ENCODE measurements at places on chromosomes 7 and 10. TPM values are rescaled to one million over a fixed set of nuclear protein-coding genes. Genes with fewer than 3 reads are reported as not detected.

The NKX2-3 gene
- total RNA-seq, result not detected

DNA sequence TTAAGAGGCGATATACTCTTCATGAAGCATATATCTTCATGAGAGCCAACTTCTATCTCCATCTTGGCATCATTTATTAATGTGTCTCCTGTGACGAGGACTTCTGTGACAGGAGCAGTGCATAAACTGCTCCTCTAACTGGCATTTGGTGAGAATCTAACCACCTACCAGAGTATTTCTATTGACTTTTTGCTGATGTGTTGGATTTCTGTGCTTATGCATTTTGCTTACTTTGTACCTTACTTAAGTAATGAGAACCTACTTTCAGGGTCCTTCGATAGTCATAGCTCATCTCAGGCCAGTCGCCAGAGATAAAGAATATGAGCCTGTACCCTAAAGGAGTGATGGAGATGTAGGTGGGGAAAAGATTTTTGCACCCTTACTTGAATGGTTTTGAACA, 265.7 kb downstream of the SUGCT start:
- no peak for DNase-seq

DNA sequence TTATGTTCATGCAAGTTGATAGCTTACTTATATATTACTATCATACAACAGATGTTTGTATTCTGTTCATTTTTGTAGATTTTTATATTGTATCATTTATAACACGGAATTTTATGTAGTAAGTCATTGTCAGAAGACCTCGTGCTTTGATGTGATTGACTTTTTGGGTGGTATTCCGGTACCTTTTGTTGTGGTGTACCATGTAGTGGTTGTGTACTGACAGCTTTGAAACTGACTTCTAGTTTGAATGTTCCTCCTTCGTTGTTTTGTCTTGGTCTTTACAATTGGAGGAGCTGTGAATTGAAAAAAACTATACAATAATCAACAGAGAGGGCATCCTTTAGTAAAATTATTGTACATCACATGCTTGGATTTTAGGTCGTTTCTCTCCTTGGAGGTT, 61.5 kb downstream of the WAC start:
- no peak for DNase-seq

DNA sequence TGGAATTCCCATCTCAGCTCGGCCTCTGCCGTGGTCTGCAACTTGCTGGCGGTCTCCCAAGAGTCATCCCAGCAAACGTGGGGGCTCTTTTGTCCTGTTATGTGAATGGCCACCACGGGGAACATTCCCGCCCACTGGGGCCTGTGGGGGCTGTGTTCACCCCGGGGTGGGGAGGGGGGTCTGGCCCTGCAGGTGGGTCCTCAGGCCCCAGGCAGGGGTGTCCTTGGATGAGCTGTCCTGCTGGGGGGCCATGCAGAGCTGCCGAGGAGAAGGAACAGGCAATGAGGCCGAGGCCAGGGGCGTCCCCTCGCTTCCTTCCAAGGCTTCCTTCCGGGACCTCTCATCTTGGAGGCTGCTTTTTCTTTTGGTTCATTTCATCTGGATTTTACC, 24.4 kb upstream of the PITRM1 start:
- no peak for DNase-seq

DNA sequence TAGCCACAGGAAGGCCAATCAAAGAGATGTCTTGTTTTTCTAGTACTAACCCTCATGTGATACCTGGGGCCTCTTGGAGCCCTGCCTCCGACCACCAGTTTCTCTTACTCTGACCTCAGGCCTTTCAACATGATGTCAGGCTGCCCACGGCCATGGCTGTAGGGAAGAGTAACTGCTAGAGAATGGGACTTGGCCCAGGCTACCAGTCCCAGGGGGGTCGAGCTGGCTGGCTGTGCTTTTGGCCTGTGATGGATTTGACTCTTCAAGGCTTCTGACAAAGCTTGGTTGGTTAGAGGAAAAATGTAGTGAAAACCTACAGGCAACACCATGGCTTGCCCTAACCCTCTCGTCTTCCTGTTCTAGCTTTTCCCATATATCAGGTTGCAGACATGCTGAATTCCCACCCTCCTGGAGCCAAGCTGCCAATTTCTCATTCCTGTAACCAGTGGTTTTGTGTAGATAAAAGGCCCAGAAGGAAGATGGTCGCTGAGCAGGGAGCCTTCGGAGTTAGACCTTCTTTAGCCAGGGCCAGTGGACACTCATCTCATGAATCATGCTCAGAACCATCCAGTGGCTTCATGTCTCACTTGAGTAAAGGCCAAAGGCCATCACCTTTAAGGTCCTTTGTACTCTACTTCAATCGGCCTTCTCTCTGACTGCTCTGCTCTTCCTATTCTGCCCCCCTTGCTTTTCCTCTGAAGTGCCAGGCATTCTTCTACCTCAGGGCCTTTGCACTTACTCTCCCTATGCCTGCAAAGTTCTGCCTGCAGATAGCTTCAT, 19.7 kb downstream of the SUFU start:
- peak; percentile 61 for DNase-seq

GRCh38 chr10:22906767-22907166, 21.1 kb upstream of the ARMC3 start:
- DNase-seq, result no peak

DNA sequence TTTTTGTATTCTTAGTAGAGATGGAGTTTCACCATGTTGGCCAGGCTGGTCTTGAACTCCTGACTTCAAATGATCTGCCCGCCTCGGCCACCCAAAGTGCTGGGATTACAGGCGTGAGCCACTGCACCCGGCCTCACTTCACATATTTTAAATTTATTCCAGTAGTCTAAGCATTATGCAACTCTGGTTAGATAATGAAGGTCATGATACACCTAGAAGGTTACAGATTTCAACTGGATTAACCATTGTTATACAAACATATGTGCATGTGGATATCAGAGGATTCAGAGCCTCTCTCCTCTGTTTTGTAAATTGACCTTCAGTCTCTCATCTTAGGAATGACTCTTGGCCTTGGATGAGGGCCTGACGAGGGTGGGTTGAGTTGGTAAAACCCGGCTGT, 146.3 kb downstream of the DPP6 start:
- DNase-seq, result no peak

DNA sequence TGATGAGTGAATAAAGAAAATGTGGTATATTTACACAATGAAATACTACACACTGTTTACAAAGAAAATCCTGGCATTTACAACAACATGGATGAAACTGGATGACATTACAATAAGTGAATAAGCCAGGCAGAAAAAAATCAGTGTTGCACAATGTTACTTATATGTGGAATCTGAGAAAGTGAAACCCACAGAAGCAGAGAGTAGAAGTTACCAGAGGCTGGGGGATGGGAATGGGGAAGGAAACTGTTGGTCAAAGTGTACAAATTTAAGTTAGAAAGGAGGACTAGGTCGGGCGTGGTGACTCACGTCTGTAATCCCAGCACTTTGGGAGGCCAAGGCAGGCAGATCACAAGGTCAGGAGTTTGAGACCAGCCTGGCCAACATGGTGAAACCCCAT, 538.5 kb upstream of the MKI67 start:
- DNase-seq, result no peak

The NCF1 gene
- total RNA-seq, result not detected

DNA sequence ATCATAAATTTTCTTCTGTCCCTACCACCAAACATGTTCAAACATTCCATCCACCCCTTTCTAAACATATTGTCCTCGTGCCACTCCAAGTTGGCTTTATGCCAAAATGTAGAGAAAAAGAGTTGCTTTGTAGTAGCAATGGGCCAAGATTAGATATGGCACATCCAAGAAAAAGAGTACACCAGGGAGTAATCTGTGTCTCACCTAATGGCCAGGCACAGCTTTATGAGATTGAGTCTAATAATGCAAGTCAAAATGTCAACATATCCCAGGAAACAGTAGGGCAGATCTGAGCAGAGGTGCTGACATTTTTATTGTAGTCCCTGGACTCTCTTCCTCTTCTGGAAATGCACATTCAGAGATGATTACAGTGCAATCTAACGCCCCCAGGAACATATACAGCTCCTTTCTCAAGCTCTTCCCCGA, 5.7 kb upstream of the OR6V1 start:
- peak; percentile 26 for DNase-seq

The AKR1C4 gene
- not detected for total RNA-seq

- no peak for DNase-seq
Observed at GRCh38 chr10:132521041-132521465, 16.5 kb upstream of the INPP5A start.

DNA sequence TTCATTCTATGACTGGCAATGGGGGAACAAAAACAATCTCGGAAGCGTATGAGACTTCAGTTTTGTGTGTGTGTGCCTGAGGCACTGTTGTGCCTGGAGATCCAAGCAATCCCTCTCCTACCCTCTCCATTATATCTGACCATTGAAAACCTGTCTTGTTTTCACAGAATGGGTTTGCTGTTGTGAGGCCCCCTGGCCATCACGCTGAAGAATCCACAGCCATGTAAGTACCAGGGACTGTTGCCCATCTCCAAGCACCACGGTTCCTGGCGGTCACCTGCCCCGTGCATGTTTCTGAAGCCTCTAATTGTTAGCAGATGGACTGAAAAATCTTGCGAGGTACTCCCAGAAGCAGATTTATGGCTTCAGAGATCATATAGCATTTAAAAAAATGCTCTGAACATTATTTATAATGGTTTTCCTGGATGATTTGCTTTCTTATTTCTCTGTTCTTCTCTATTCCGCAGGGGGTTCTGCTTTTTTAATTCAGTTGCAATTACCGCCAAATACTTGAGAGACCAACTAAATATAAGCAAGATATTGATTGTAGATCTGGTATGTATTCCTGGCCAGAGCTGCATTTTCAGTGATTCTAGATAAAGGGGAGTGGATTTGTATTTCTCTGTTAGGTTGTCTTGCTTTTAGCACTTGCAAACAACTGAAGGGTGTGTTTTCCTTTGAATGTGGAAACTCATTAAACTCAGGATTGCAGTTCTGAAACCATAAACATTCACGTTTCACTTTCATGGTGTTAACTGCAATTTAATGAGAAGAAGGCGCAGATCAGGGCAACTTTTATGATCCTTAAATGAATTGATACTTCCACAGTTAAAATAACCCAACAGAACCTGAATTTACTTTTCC, 288.2 kb downstream of the TWIST1 start:
- DNase-seq, result no peak

The PLCE1 gene
- total RNA-seq, result 19.9 TPM

DNA sequence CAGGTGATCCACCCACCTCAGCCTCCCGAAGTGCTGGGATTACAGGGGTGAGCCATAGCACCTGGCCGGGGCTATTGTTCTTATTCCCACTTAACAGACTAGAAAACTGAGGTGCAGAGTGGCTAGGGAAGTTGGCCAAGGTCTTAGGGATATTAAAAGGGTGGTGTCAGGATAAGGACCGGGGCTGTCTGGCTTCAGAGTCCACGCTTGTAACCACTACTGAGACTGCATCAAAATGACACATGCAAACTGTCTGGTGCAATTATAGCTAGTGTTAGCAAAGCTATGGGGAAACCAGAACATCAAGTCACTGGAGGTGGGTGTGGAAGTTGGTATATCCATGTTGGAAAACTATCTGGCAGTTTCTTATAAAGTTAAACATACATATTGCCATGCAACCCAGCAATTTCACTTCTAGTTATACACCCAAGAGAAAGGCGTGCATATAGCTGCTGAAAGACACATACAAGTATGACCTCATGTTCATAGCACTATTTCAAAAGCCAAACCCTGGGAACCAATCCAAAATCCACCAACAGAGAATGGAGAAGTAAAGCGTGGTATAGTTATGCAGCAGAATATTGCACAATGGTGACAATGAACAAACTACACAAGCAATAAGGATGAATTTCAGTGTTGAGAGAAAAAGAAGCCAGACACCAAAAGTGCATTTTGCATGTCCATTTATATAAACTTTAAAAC, 33.9 kb upstream of the EEPD1 start:
- DNase-seq, result peak; percentile 82

The CEP55 gene
- total RNA-seq, result 2.1 TPM

GRCh38 chr7:31123321-31123720, 71.2 kb downstream of the ADCYAP1R1 start:
- DNase-seq, result no peak

DNA sequence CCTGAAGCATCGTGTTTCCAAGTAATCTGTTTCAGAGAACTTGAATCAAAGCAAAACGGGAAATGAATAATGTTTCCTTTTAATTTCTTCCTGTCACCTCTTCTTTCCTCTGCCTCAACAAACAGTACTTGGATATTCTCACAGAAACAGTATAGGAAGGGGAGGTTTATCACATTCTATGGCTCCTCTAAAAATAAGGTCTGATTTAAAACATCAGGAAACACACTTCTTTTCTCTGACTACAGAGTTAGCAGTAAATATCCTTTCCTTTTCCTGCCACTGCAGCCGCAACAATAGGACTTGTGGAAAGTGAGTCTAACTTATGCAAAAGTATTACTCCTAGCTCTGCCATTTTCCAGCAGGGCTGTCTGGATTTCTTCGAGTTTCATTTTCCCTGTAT, 62.3 kb downstream of the CH25H start:
- DNase-seq, result no peak

The CDH23 gene
- 0.16 TPM for total RNA-seq

The ZP3 gene
- not detected for total RNA-seq

GRCh38 chr10:75987616-75988015, 556.2 kb downstream of the LRMDA start:
- peak; percentile 27 for DNase-seq

- no peak for DNase-seq
Observed at GRCh38 chr10:31158011-31158658, 126.5 kb upstream of the ZNF438 start.

All from myocyte (in vitro differentiated cells).